ENCODE measurements at places on chromosomes 3 and 15.

DNA sequence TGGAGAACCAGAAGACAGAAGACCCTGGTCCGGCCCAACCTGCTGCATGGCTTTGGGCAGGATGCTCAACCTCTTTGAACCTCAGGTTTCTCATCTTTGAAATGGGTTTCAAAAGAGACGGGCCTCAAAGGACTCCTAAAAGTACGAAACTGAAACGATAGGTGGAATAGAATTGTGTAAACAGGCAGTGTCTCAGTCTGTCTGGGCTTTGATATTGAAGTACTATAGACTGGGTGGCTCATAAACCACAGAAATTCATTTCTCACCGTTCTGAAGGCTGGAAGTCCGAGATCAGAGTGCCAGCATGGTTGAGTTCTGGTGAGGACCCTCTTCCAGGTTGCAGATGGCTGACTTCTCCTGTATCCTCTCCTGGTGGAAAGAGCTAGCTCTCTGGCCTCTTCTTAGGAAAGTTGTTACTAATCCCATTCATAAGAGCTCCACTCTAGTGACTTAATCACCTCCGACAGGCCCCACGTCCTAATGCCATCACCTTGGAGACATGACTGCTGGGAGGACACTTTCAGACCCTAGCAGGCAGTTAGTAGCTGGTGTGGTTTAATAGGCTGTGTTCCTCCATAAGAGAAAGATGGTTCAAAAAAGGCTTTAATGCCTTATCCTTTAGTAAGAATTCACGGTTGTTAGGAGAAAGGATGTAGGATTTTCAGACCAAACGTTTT, 35.7 kb downstream of the SSUH2 start:
- no peak for DNase-seq

DNA sequence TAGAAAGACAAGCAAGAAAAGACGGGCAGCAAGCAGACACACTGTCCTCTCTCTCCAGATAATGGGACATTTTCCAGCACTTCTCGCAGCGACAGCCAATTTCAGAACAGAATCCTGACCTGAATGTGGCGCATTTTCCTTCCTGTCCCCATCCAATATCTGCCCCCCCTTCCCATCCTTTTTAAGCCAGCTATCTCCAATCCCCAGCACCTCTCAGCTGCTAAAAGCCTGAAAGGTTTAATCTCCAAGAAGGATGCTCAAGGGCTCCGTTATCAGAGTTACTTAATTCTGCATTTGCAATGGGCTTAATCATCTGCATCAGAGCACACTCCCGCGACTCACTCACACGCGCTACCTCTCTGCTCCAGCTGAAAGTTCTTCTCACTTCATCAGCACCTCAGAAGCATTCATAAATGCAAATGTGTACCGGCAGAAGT, 50.5 kb downstream of the SRGAP3 start:
- no peak for DNase-seq

DNA sequence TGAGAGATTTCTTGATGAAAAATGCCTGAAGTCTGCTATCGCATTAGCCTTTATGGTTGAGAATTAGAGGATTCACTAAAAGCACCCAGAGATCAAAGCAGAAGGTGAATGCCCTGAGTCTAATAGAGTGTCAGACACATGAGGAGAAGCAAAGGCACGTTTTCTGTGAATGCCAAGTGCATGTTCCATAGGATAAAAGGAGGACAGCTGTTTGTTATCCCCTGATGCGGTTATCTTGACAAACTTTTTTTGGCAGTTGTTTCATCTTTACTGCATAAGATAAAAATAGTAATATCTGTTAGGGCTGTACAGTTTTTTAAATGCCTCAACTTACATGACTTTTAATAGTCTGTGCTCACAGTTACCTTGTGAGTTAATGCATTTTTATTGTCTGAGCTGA, 65.3 kb upstream of the CD96 start:
- DNase-seq, result no peak

- no peak for DNase-seq
Observed at GRCh38 chr3:53616971-53617892, 122.8 kb downstream of the CACNA1D start.

- no peak for DNase-seq
Observed at GRCh38 chr3:188389711-188390342, 235.9 kb downstream of the LPP start.

DNA sequence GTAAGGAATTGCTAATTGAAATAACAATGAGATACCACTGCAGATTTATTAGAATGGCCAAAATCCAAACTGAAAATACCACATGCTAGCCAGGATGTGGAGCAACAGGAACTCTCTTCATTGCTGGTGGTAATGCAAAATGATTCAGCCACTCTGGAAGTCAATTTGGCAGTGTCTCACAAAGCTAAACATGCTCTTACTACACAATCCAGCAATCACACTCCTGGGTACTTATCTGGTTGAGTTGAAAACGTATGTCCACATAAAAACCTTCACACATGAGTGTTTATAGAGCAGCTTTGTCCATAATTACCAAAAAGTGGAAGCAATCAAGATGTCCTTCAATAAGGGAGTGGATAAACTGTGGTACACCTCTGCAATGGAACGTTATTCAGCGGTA, 113.3 kb downstream of the SMAD6 start:
- DNase-seq, result no peak
